Memory B cell (primary cell): ENCODE measurements at places on chromosomes 1 and 21.

DNA sequence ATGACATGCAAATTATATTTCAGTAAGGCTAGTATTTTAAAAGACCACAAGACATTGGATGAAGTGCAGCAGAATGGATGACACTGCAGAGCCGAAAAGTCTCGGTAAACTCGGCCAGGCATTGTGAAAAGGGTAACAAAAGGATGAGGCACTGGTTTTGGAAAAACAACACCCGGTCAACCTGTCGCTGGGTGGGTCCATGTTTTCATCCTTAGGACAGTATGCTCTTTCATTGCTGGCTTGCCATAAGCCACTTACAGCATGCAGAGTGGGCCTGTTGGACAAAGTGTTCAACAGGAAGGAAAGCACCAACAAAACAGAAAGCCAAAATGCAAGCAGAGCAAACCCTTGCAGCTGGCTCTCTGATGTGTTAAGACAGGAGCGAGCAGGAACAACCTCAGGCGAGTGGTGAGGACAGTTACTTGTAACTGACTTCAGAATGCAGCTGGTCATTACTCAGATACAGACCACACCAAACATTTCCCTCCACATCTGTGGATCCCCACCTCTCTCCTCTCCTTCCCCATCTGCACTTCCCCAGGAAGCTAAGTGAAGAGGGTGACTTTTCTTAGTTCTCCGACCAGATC lies 2.9 kb upstream of the RCAN1 start:
- peaks cover 10% of the 10 kb centered on the region for H3K27me3 ChIP-seq
- H3K4me3 ChIP-seq = no peak overlapping the region
- no peaks in the 10 kb centered on the region for H3K36me3 ChIP-seq
- H3K4me1 ChIP-seq = peaks cover 9% of the 10 kb centered on the region
- no peak for DNase-seq

GRCh38 chr1:36369061-36369861 lies 16.5 kb downstream of the STK40 start:
- no peaks in the 10 kb centered on the region for H3K27me3 ChIP-seq
- H3K4me1 ChIP-seq = peaks cover 36% of the 10 kb centered on the region
- DNase-seq = peak; percentile 89
- H3K27ac ChIP-seq = no peak overlapping the region
- H3K36me3 ChIP-seq = peaks cover 8% of the 10 kb centered on the region
- no peak overlapping the region for H3K4me3 ChIP-seq

DNA sequence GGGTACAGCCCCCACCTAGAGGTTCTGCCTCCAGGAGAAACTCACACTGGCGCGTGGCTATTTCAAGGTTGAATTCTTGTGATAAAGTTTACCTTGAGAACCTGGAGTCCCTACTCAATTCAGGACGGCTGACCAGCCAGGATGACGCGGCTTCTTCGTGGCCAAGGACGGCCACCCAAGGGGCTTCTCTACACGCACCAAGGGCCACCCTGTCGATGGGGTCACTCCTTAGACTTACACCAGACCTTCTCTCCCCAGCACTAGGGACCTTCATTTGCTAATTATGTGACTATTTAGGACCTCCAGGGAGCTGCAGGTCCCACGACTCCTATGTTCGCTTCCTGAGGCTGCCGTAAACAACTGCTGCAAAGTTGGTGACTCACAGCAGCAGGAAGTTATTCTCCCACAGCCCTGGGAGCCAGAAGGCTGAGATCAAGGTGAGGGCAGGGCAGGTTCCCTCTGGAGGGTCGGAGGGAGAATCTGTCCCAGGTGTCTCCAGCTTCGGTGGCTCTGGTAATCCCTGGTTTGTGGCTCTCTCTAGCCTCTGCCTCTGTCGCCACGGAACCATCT lies 135.9 kb downstream of the NPHP4 start:
- no peaks in the 10 kb centered on the region for H3K27me3 ChIP-seq
- DNase-seq = no peak
- H3K4me3 ChIP-seq = no peak overlapping the region

DNA sequence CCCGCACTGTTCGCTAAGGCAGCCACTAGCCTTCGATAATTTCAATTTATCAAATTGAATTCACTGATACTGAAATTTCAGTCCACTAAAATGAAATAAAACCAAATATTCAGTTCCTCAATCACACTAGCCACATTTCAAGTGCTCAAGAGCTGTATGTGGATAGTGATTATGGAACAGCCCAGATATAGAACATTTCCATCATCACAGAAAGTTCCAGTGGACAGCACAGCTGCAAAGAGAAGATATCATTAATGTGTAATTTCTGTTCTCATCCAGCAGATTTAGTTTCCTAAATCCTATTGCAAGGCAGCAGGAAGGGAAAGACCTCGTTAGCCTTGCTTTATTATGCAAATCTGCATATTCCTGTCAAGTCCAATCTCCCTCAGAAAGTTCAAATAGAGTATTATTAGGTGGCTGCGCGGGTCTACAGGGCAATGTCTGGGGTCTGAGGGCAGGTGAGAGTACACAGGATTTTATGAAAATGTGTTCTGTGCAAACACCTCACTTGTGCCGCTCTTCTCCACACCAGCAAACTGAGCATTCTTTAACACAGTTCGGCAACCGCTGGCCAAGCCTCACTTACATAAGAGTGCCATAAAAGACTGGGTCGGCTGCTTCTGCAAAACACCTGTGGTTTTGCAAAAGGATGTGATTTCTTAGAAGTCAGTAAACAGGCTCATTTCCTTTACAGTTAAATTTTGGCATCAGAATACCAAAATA lies 22.4 kb downstream of the CAPZB start:
- peaks cover 7% of the 10 kb centered on the region for H3K36me3 ChIP-seq
- H3K4me3 ChIP-seq = peak overlapping the region; percentile 85
- DNase-seq = peak; percentile 70

DNA sequence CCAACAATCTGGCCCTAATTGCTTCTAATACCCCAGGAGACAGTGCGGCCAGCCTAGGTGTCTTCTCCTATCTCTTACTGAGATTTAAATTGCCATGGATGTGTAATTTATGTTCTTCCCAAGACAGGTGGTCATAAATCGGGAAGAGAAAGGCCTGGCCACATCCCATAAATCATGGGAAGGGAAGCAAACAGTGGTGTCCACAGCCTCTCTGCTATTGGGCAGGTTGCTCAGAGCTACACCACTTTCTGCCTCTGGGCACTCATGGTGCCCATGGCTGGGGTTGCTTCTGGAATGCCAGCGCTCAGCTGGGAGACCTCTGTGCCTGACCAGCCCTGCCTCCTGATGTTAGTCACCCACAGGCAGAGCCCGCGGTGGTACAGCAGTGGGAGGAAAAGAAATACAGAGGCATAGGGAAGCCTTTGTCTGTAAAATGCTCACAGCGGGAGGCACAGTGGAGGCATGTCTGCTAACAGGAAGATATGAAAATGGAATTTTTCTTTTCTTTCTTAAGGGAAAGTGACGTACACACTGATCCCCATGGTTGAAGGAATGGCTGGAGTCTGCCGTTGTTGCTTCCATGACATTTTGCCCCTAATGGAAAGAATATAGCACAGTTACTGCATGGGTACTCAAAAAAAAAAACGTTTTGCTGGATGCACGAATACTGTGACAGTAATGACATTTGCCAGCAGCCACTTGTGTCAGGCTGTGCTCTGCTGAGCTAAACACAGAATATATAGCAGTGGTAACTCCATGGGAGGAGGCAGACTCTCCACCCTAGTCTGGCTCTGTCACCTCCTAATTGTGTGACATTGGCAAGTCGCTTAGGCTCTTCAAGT lies 21.9 kb downstream of the MTARC1 start:
- no peak for DNase-seq
- H3K4me1 ChIP-seq = peaks cover 6% of the 10 kb centered on the region
- peaks cover 7% of the 10 kb centered on the region for H3K27me3 ChIP-seq
- peaks cover 4% of the 10 kb centered on the region for H3K36me3 ChIP-seq

DNA sequence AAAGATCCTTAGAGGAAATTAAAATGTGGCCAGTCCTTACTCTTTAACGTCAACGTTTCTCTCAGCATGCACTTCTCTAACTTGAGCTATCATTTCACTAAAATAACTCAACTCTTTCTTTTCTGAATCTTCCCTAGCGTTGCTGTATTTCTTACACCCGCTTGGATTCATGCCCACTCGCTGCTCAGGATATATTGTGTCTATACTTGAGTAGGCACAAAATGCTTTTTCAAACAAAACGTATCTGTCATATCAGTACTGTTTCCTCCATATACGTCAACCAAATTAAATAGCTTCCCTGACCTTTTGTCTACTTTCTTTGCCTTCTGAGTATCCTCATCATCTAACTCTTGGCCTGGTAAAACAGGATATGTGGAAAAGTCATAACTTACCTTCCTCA lies 549.7 kb downstream of the SMYD3 start:
- H3K27ac ChIP-seq = no peak overlapping the region
- peaks cover 11% of the 10 kb centered on the region for H3K4me1 ChIP-seq
- no peak for DNase-seq
- H3K27me3 ChIP-seq = no peaks in the 10 kb centered on the region
- no peaks in the 10 kb centered on the region for H3K36me3 ChIP-seq

- no peak for DNase-seq
- H3K27me3 ChIP-seq = no peaks in the 10 kb centered on the region
- H3K4me3 ChIP-seq = no peak overlapping the region
- no peak overlapping the region for H3K27ac ChIP-seq
Observed at GRCh38 chr1:221150996-221151395, 271.8 kb downstream of the HLX start.
